Activated CD4-positive, alpha-beta T cell treated with anti-CD3 and anti-CD28 coated beads, Interleukin-2, amount 50 U/mL, for 48 hours (primary cell): ENCODE measurements at places on chromosomes 12 and 14.

- peak; percentile 13 for DNase-seq
Measured at GRCh38 chr14:39731912-39732311, 299.7 kb upstream of the FBXO33 start.

DNA sequence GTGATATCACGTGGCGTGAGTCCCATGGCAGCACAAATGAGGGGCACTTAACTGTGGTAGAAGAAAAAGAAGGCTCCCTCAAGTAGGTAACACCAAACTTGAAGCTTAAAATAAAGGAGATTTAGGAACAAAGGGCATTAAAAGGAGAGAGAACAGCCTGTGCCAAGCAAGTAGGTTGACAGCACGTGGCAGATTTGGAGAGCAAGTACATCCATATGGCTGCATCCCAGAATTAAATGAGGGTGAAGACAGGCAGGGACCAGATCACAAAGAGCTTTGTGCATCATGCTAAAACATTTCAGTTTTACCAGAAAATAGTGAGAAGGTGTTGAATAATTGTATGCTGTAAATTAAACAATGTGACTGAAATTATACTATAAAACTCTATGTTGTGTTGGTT lies 32.8 kb downstream of the KCNMB4 start:
- no peak for DNase-seq

DNA sequence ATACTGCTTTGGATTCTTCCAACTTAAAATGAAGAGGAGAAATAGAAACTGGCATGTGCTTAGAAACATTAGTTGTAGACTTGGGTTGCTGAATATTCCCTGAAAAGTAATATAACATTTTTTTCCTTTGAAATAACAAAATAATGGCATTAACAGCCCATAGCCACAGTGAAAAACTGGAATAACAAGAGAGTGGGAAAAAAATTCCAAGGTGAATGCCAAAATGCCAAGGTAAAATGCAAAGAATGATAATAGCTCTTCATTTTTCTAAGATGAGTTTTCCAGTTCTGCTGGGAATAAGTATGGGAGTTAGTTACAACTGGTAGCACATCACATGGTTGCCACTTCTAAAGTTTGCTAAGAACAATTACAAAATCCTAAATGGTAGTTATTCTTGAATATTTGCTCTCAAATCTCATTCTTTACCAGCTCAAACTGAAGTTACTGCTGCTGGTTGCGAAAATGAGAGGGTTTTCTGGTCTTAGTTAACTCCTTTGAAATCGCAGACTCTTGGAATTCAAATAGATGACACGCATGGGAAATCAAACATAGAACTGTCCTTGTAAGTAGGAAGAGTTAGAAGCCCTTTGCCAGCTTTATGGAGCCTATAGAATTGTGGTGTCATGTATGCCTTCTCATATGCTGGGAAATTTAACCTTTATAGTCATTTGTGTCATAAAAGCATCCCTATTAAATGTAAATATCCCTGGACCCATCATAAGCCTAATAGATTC lies 165.0 kb upstream of the DCN start:
- no peak for DNase-seq

GRCh38 chr12:56160193-56160763 lies 2.1 kb downstream of the MYL6 start:
- DNase-seq, result peak; percentile 58

GRCh38 chr14:87745507-87746118 lies 247.4 kb downstream of the GALC start:
- DNase-seq, result peak; percentile 2

GRCh38 chr12:26126340-26127284 lies 1.8 kb upstream of the BHLHE41 start:
- peak; percentile 57 for DNase-seq

DNA sequence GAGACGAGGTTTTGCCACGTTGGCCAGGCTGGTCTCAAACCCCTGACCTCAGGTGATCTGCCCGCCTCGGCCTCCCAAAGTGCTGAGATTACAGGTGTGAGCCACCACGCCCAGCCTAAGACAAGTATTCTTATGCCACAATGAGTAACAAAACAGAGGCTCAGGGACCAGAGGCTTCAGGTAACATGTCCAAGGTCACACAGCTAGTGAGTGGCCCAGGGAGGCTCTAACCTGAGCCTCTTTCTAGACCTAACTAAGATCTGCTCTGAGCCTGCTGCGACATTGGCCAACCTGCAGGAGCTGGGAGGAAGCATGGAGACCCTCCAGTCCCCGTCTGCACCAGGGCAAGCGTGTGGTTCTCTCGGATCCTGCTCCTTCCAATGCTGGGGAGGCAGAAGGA lies 77.9 kb downstream of the FOXN3 start:
- DNase-seq, result no peak

DNA sequence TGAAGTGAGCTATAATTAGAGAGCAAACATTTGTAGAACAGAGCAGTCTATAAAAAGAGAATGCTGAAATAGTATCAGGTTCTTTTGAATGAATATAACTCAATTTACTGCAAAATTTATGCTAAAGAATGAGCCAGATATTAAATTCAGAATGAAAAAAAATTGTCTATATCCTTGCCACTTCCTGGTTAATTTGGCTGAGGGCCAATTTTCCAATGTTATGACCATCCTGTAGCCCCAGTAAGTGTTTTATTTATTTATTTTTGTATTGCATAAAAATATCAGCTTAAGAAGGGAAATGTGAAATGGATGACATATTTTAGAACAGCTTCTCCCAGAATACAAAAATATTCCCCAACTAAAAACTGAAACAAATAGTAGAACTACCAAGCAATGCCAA lies 263.4 kb downstream of the SOX5 start:
- DNase-seq, result no peak

GRCh38 chr12:81815611-81816010 lies 56.5 kb upstream of the PPFIA2 start:
- DNase-seq, result no peak

- DNase-seq, result no peak
Measured at GRCh38 chr12:82655751-82656150, 31.0 kb upstream of the TMTC2 start.

- DNase-seq, result no peak
Measured at GRCh38 chr12:47896022-47896421, 8.8 kb downstream of the VDR start.

GRCh38 chr14:21668377-21668776 lies 5.2 kb downstream of the OR4E1 start:
- DNase-seq, result no peak

GRCh38 chr12:72089678-72090077 lies 151.0 kb downstream of the TPH2 start:
- no peak for DNase-seq

GRCh38 chr12:93042283-93042682 lies 113.2 kb upstream of the EEA1 start:
- DNase-seq, result no peak

DNA sequence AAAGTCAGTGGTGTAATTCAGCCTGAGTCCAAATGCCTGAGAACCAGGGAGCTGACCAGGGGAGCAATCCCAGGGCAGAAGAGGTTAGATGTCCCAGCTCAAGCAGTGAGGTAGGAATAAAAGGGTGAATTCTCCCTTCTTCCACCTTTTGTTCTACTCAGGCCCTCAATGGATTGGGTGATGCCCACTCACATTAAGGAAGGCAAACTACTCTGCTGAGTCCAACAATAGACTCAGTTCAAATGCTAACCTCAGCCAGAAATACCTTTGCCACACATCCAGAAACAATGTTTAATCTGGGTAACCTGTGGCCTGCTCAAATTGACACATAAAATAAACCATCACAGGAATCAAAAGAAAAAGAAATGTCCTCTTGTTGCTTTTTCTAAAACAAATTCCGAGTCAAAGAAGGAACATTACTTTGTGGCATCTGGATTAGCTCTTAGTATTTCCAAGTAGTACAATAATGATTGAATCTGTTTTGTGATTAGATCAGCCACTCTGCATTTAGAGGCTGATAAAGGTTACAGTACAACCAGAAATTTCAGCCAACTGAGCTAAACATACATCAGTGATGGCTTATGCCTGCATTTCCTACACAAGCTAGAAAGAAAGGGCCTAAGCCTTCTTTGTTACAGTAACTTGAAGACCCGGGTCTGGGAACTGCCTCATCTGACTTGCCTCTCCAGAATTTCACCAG lies 43.6 kb upstream of the TRIM9 start:
- DNase-seq, result no peak

DNA sequence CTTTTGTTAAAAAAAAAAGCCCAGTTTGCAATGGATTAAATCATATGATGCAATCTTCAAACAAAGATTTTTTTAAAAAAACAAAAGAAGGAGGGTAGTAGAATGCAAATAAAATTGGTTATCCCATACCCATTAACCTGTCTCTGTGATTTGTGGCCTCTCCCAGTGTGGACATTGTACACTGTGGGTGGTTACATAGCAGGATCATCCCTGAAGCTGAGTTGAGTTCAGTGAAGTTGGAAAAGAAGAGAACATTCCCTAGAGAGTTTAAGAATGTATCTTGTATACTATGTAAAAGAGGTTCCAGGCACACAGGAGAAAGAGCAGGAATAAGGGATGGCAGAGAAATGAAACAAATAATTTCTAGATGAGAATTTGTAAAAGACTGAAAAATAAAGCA lies 142.4 kb upstream of the SLC16A7 start:
- no peak for DNase-seq

GRCh38 chr12:104727726-104728465 lies 230.2 kb downstream of the SLC41A2 start:
- no peak for DNase-seq

DNA sequence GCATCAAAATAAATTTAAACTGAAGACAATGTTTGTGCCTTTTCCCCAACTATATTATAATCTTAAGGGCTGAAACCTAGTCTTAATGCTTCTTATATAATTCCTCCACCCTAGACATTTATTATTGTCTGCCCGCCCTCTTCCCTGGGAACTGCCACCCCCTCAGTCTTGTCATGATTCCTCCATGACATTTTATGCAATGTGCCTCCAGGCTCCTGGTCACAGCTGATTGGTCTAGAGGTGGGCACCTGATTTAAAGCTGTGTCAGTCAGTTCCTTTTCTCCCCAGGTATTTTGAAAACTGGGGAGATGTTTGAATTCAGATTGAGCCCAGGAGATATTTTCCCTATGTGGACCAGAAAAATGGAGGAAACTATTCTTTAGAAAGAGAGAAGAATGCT lies 401.4 kb downstream of the PCNX1 start:
- no peak for DNase-seq

DNA sequence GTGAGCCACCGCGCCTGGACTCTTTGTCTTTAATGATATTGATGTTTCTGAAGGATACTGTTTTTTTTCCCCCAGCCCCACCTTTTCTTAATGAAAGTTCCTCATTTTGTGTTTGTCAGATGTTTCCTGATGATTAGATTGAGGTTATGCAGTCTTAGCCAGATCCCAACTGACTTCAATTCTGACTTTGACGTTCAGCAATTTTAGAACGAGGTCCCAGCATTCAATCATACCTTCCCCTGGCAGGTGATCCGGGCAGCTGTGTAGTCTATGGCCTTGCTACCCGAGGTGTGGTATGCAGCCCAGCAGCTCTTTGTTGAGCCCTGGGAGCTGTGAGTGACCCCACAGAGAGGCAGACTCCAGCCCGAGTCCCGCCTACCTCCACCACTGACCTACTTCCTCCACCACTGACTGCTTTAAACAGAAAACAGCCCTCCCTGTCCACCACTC lies 82.7 kb downstream of the LGMN start:
- DNase-seq, result no peak

- DNase-seq, result no peak
Measured at GRCh38 chr12:3219233-3219632, 142.1 kb downstream of the TSPAN9 start.

DNA sequence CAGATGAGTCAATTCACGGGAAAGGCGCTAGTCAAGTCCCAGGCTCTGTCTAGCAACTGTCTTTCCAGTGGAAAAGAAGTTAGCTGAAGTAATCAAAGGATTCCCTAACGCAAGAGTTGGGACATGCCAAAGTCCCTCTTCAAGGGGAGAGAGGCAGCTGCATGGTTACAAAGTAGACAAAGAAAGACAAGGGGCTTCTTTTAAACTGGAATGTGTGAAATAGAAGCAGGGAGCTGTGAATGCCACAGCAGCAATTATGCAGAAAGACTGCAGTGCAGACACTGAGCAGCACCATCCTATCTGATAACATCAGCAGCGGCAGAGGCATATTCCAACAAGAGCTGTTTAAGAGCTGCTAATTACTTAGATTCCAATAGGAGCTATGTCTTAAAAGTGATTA lies 12.5 kb upstream of the CIPC start:
- DNase-seq, result no peak

DNA sequence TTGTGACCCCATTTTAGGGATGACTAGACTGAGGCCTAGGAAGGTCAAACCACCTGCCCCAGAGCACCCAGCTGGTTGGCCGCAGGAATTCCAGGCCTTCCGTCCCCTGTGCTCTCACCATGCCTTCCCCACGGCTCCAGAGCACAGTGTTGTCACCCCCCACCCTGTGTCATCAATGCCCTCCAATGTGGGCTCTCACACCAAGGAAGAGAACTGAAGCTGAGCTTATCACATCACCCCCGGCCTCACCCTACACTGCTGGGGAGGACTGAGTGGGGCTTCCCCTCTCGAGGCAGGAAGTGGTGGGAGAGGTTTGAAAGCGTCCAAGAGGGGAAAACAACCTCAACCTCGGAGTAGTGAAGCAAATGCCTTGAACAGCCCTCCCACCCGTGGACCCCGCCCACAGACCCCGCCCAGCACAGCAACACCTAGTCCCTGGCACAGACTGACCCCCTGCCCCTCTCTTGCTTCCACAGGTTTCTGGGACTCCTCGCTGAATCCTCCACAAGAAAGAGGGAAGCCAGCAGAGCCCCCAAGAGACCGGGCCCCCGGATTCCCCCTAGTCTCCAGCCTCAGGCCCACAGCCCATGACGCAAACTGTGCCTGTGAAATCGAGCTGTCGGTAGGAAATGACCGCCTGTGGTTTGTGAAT lies 97.2 kb downstream of the LGMN start:
- peak; percentile 85 for DNase-seq

DNA sequence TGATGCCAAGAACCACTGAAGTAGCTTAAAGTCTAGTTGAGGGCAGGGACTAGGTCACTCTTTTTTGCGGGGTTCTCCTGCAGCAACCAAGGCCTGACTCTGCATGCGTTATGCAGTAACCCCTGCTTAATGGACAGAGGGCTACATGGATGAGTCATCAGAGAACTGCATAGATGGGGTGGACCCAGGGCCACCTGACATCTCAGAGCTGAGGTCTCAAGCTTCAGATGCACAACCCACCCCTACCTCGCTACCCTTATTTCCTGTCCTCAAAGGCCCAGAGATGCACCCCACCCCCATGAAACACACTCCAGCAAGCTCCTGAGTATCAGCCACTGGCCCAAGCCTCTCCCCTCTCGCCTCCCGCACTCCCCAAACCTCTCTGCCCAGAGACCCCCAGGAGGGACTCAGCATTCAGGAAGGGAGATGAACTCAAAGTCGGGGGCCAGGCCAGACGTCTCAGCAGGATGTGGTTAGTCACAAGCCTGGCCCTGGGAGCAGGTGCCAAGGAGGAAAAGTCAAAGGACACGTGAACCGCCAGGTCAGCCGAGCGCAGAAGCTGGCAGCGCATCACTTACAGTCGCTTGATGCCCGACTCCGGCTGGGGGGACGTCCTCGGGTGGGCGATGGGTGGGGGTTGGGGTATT lies 25.8 kb downstream of the SNRNP35 start:
- no peak for DNase-seq
